ENCODE measurements at places on chromosomes 4 and X.

DNA sequence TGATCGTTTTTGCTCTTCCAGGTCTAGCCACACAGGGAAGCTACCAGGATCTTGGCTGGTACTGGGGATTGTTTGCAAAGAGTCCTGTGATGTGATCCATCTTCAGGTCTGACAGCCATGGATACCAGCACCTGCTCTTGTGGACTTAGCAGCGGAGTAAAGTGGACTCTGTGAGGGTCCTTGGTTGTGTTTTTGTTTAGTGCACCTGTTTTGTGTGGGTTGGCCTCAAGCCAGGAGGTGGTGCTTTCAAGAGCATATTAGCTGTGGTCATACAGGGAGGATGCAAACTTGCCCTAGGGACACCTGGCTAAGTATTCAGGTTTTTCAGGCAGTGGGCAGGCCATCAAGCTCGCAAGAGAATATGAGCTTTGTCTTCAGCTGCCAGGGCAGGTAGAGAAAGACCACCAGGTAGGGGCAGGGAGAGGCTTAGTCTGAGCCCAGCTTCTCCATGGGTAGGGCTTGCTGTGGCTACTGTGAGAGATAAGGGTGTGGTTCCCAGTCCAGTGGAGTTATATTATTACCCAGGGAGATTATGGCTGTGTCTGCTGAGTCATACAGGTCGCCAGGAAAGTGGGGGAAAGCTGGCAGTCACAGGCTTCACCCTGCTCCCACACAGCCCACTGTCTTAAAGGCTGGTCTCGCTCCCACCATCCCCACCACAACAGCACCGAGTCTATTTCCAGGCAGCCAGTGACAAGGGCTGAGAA lies 293.7 kb downstream of the PCDH18 start:
- DNase-seq, result no peak

DNA sequence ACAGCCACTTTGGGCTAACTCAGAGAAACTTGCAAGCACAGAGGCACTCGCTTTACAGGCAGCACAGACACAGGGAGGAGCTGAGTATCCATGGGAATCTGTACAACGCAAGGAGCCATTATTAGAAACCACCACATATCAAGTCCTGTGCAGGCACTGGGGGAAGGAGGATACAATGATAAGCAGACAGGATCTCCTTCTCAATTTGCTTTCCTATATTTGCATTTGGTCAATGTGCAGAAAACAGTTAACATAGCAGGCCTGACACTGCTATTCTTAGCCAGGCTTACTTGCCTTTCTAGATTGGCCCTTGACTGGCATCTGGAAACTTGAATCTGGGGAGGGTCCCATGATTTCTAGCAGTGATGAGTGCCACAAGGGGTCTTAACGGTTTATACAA lies 65.8 kb downstream of the TEC start:
- no peak for DNase-seq

DNA sequence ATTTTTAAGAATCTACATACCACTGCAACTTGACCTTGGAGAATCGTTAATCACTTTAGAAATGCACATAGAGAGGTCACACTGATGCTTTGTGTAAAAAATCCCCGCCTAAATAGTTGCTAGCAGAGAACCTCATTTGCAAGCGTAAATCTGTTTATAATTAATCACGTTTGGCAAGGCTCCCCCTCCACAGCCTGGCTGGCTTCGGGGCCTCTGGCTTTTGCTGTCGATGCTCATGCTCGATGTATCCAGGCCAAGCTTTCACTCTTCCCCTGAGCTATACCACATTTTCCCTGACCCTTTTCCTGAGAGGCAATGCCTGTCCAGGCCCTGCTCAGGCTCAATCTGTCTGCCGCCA lies 23.4 kb downstream of the CYTL1 start:
- DNase-seq, result no peak

DNA sequence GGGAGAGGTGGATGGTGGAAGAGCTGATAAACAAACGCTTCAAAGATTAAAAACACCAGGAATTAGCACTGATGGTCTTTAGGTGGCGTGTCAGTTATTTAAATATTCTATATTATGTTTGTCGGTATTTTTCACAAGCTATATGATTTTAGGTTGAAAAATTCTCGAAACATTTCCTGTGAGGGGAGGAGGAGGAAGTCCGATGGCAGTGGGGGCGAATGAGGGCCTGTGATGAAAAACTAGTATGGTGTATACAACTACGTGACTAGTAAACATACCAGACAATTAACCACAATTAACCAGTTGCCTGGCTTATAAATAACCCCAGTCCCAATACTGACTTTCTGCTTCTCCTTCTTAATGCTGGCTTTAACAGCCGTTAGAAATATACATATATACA lies 595 bp upstream of the NAP1L2 start:
- no peak for DNase-seq

GRCh38 chrX:107752714-107753113 lies 22.9 kb downstream of the TSC22D3 start:
- no peak for DNase-seq

GRCh38 chr4:48261281-48261680 lies 8.4 kb downstream of the TEC start:
- no peak for DNase-seq

DNA sequence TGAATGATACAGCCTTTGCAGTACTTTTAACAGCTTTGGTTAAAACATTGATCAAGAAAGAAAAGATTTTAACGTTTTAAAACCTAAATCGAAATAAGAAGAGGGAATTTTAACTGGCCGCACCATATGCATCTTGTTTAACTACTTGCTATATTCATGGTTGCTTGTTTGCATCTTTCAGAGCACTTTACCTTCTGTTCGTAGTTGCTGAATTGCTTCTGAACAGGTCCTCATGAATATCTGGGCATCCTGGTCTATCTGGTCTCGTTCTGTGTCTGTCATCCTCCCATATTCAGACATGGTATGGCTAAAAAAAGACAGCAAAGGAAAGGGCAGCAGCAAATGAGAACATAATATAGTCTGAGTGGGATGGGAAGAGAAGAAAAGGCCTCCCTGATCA lies 72.3 kb downstream of the NSG1 start:
- no peak for DNase-seq

GRCh38 chrX:154720067-154720466 lies 30.8 kb downstream of the GAB3 start:
- no peak for DNase-seq

DNA sequence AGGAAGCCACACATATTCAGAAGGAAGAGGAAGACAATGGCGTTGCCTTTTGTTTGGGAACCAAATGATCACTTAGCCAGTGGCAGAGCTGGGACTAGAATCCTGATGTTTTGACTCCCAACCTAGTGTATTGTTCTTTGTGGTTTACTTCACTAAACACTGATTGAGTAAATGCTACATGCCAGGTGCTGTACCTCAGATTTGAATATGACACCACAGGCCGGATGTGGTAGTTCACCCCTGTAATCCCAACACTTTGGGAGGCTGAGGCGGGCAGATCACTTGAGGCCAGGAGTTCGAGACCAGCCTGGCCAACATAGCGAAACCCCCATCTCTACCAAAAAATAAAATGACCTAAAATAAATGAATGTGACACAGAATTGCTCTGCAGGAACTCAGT lies 8.4 kb downstream of the NDUFA1 start:
- DNase-seq, result no peak

- no peak for DNase-seq
These were observed 23.5 kb downstream of the CLNK start for GRCh38 chr4:10661047-10661446.

DNA sequence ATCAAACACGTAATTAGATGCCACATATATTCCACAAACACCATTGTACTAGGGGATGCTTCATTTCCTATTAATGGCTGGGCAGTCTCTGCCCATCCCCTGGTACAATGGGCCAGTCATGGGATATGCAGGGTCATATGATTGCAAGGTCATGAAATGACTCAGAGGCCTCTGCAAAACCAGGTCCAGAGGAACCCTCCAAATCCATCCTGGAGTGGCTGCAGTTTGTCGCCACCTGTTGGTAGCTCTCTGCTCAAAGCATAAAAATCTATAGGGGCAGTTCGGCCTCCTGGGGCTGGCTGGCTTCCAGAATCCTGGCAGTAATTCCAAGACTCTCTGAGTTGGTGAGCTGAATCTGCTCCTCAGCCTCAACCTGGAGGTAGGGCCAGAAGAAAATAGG lies 22.9 kb upstream of the PUDP start:
- peak; percentile 12 for DNase-seq
